B cell (primary cell): ENCODE measurements at places on chromosomes 6 and 20.

- DNase-seq = no peak
- H3K4me1 ChIP-seq = peaks cover 77% of the 10 kb centered on the region
- H3K27ac ChIP-seq = no peak overlapping the region
- no peaks in the 10 kb centered on the region for H3K36me3 ChIP-seq
These were observed 188.4 kb downstream of the JARID2 start for GRCh38 chr6:15434263-15434662.

DNA sequence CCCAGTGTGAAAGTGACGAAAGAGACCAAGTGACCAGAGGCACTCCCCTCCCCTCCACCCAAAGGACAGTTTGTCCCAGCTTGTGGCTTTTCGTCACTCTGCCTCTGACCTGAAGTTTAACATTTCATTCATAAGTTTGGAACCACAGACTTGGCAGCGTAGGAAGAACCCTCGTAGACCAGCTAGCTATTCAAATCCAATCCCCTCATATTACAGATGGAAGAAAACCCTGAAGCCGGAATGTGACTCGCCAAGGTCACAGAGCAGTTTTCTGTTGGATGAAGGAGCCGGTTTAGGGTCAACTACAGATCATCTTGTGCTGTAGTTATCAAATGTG, 3.9 kb upstream of the SYS1 start:
- H3K36me3 ChIP-seq = no peaks in the 10 kb centered on the region
- H3K27me3 ChIP-seq = no peaks in the 10 kb centered on the region
- H3K27ac ChIP-seq = no peak overlapping the region
- no peak overlapping the region for H3K4me3 ChIP-seq

GRCh38 chr6:44925100-44925739, 402.9 kb upstream of the RUNX2 start:
- no peaks in the 10 kb centered on the region for H3K27me3 ChIP-seq
- no peaks in the 10 kb centered on the region for H3K36me3 ChIP-seq
- H3K4me3 ChIP-seq = no peak overlapping the region
- H3K4me1 ChIP-seq = no peaks in the 10 kb centered on the region
- no peak for DNase-seq

GRCh38 chr6:31908791-31909190, 6.9 kb upstream of the ZBTB12 start:
- H3K4me3 ChIP-seq = no peak overlapping the region
- H3K27me3 ChIP-seq = no peaks in the 10 kb centered on the region
- no peaks in the 10 kb centered on the region for H3K36me3 ChIP-seq
- no peak overlapping the region for H3K27ac ChIP-seq
- DNase-seq = no peak

GRCh38 chr6:46210294-46210693, 39.5 kb upstream of the ENPP5 start:
- H3K4me1 ChIP-seq = no peaks in the 10 kb centered on the region
- H3K36me3 ChIP-seq = no peaks in the 10 kb centered on the region
- no peak overlapping the region for H3K27ac ChIP-seq
- H3K4me3 ChIP-seq = no peak overlapping the region
- DNase-seq = no peak

DNA sequence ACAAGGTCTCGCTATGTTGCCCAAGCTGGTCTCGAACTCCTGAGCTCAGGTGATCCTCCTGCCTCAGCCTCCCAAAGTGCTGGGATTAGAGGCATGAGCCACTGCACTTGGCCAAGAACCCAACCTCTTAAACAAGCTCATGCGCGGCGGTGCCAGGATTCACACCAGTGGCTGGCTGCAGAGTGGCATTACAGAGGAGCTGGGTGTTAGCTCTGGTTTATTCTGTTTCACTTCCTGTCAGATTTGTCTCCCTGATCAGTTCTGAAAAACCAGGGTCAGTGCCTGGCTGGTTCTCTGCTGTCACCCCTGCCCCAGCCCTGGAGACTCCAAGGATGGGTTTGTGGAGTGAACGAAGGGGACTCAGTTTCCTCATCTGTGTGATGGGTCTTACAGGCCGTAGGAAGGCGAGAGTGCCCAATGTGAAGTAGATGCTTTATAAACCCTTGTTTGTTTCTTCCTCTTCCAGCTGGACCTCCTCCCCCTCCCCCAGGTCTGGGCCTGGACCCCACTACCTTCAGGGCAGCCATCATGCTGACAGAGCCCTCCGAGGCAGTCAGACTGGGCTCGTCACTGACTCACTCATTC, 63.4 kb downstream of the UBE2V1 start:
- no peak overlapping the region for H3K4me3 ChIP-seq
- no peaks in the 10 kb centered on the region for H3K36me3 ChIP-seq
- peaks cover 35% of the 10 kb centered on the region for H3K4me1 ChIP-seq
- no peaks in the 10 kb centered on the region for H3K27me3 ChIP-seq
- DNase-seq = peak; percentile 57

DNA sequence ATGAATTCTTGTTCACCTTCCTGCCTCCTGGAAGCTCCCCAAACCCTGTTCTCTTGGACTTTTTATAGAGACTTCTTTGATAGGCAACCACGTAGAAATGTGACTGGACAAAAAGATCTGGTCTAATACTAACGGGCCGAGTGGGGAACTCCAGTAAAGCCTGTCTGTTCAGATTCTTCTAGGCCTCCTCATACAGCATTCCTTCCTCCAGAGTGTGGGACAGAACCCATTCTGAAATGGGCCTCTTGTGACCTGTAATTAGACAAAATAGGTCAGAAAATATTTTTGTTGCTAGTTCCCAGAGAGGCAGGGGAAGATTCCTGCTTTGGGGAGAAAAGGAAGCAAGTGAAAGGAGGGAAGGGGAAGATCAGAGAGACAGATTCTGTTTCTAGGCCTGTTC, 374.3 kb downstream of the CDH26 start:
- H3K27me3 ChIP-seq = no peaks in the 10 kb centered on the region
- H3K4me1 ChIP-seq = no peaks in the 10 kb centered on the region
- H3K27ac ChIP-seq = no peak overlapping the region
- H3K36me3 ChIP-seq = no peaks in the 10 kb centered on the region
- DNase-seq = no peak

DNA sequence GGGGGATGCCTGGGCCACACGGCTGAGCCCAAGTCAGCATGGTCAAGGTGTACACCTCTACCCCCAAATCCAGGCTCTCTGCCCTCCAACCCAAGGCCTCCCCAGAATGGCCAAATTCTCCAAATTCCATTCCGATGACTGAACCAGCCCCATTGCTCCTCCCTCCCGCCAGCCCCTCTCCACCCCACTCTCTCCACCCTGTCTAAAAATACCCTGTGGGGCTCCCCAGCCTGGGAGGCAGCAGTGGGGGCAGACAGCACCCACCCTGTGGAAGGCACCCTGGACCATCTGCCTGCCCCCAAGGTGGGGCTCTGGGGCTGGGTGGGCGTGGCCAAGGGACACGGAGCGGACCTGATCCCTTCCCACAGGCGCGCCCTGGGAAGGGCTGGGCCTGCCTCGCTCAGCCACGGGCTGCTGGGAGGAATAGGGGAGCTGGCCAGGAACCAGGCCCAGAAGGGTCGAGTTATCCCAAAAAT, 11.4 kb downstream of the TEAD3 start:
- H3K4me3 ChIP-seq = no peak overlapping the region
- no peaks in the 10 kb centered on the region for H3K4me1 ChIP-seq
- no peaks in the 10 kb centered on the region for H3K36me3 ChIP-seq
- H3K27ac ChIP-seq = no peak overlapping the region
- DNase-seq = no peak
- no peaks in the 10 kb centered on the region for H3K27me3 ChIP-seq

DNA sequence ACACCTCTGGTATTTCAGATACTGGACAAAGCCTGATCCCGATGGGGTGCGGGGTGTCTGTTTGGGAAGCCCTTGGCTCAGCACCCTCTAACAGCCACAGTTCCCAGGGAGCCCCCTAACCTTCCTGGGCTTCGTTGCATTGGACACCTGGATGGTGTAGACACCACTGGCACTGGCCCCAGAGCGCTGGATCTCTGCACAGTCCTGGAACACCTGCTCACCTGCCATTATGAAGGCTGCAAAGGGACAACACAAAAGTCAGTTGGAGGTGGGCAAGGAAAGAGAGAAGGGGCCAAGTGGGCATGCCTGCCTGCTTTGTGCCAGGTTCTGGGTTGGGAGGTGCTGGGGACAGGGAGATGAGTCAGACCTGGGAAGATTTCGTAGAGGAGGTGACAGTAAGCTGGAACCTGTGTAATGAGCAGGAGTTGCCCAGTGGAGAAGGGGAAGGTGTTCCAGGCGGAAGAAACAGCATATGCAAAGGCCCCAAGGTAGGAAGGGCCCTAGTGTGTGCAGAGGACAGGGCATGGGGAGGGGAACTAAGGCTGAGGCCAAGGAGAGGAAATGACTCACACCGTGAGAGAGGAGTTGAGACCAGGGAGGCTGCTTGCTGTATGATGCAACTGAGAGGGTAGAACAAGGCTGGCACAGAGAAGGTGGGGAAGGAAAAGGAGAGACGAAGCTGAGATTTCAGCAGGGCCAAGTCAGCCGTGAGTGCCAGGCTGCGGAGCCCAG, 34.9 kb downstream of the ANGPT4 start:
- no peaks in the 10 kb centered on the region for H3K4me1 ChIP-seq
- H3K4me3 ChIP-seq = no peak overlapping the region
- no peaks in the 10 kb centered on the region for H3K36me3 ChIP-seq
- H3K27me3 ChIP-seq = peaks cover 12% of the 10 kb centered on the region

GRCh38 chr6:4402477-4402976, 267.2 kb upstream of the ECI2 start:
- H3K27ac ChIP-seq = no peak overlapping the region
- H3K27me3 ChIP-seq = no peaks in the 10 kb centered on the region
- no peak for DNase-seq

DNA sequence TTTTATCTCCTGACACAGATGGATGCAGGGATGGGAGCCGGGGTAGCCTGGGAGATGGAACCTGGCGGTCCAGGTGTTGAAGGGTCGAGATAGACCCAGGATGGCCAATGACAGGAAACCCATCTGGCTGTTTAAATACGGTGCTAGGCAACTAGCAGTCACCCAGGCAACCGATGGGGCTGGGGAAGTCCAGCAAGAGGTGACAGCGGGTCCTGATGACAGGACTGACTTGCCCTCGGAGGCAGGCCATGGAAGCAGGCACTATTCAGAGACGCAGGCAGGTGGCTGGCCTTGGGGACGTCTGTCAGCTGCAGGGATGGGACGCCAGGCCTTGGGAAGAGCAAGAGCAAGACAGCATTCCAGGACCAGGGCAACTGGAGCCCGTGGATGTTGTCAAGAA, 135.4 kb upstream of the RALGAPA2 start:
- no peak overlapping the region for H3K27ac ChIP-seq
- H3K27me3 ChIP-seq = no peaks in the 10 kb centered on the region
- no peak for DNase-seq
- H3K4me3 ChIP-seq = no peak overlapping the region

DNA sequence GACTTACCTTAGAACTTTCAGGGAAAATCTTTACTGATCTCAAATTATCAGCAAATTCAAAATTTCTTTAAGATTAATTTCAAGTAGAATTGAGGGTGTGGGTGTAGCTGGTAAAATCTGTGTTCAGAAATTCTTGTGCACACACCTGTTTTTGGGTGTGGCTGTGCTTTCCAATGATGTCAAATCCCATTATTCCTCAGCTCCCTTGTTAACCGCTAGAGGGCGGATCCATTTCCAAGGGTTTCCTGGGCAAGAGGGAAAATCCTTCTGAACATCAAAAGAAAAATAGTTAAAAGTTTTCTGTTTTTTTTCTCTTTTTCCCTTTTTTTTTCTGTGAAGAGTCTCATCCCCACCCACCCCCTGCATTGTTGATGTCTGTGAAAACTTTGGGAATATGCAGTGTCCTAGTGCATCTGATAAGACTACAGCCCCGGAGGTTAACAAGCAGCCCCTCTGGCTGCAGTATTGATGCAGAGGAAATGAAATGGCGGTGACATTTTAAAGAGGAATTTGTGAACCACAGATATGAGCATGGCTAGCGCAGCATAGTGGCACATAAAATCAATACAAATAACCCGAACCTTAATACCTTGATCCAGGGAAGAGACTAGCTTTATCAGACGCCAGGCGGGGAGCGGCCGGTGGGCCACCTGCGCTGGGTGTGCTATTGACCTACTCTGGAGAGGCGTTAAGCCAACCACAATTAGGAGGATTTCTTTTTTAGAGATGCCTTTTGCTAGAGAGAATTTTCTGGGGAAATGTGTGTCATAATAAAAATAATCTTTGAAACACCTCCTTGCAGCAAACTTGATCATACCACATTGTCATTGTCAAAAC, 130.9 kb downstream of the FOXA2 start:
- no peak overlapping the region for H3K27ac ChIP-seq
- no peaks in the 10 kb centered on the region for H3K27me3 ChIP-seq
- no peaks in the 10 kb centered on the region for H3K36me3 ChIP-seq
- no peak overlapping the region for H3K4me3 ChIP-seq

- no peaks in the 10 kb centered on the region for H3K36me3 ChIP-seq
- H3K27me3 ChIP-seq = peaks cover 14% of the 10 kb centered on the region
- peak; percentile 49 for DNase-seq
- H3K4me1 ChIP-seq = peaks cover 26% of the 10 kb centered on the region
- H3K27ac ChIP-seq = no peak overlapping the region
- H3K4me3 ChIP-seq = no peak overlapping the region
These were observed 125.0 kb upstream of the RPS6KA2 start for GRCh38 chr6:166752097-166752496.
